ENCODE measurements at places on chromosomes 5 and 9.

DNA sequence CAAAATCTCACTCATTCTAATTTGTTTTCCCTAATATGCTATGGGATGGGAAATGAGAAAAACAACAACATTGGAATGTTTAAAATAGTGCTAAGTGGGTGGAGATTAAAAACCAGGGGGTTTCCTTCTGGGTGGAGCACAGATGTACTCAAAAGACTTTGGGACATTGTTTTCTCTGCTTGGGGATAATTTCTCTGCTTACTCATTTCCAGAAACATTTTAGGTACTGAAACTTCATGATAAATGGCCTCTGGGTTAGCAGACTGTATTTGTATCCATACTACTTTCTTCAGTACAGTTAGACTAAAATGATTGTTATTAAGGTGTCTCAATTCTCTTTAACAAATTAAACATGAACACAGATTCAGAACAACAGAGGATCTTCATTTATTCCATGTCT, 17.4 kb downstream of the ELOVL7 start:
- DNase-seq: no peak

GRCh38 chr9:113568571-113569321, 105.2 kb downstream of the RGS3 start:
- DNase-seq: no peak

GRCh38 chr9:92668746-92669526, 995 bp downstream of the IPPK start:
- DNase-seq: peak; percentile 62

DNA sequence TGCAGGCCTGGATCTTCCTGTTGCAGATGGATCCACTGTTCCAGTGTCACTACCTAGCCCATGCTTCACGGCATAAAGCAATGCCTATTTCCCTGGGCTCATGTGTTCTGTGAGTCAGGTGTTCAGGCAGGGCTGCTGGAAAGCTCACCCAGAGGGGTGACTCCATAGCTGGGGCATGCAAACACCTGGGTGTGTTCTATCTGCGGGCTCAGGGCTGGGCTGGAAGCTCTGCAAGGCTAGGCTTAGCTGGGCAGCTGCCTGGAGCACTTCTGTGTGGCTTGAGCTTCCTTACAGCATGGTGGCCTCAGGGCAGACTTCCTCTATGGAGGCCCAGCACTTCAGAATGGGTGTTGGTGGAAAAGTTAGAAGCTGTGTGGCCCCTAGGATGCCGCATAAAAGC, 139.9 kb downstream of the GADD45G start:
- no peak for DNase-seq

GRCh38 chr9:113941056-113941455, 64.9 kb downstream of the ZNF618 start:
- no peak for DNase-seq

DNA sequence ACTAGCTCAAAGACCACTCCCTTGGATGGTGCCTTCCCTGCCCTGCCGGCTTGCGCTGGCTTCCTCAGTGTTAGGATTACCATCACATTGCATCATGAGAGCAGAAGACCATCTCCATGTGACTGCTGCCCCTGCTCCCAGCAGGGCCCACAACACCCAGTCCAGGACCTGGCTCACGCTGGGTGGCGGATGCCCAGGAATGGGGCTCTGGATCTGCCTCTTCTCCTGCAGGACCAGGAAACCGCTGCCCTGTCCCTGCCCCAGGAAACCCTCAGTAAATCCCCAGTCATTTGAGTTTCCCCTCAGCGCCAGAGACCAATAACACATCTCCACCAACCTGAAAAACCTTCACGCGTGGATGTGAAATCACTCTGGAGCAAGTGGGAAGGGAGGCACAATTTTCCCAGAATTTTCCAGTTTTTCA, 3.3 kb upstream of the RNF44 start:
- DNase-seq: no peak

DNA sequence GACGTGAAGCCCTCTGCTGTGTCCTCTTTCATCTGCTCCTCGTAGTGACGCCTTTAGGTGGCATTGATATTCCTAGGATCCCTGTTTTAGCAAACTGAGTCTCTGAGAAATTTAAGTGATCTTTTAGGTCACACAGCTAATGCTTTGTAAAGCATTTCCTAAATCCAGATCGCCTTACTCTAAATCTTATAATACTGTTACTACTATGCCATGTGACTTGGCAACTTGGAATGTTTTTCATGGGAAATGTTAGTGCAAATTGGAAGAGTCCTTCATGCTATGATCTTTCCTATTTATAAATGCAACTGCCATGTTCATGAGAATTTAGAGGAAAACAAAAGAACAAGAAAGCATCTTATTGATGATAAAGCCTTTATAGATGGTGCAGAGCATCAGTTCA, 212.2 kb downstream of the TRIO start:
- no peak for DNase-seq

GRCh38 chr5:154999865-155000264, 13.7 kb upstream of the KIF4B start:
- no peak for DNase-seq

DNA sequence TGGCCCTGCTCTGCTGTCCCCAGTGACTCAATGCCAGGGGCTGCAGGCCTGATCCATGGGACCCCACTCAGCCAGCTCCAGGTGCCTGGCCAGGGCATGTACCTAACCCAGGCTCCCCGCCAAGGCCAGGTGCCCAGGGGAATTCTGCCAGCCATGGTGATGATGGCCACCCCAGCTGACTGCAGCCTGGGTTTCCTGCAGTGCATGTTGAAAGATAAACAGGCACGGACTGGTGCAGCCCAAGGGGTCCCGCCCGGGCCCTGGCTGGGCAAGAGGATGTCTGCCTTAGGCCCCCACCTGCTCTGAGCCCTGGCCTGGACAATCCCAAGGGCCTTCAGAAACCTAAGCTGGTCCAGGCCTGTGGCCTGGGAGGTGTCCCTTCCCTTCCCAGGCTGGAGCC, 1.2 kb downstream of the ABCA2 start:
- no peak for DNase-seq

GRCh38 chr5:68305223-68305870, 89.8 kb downstream of the PIK3R1 start:
- no peak for DNase-seq

DNA sequence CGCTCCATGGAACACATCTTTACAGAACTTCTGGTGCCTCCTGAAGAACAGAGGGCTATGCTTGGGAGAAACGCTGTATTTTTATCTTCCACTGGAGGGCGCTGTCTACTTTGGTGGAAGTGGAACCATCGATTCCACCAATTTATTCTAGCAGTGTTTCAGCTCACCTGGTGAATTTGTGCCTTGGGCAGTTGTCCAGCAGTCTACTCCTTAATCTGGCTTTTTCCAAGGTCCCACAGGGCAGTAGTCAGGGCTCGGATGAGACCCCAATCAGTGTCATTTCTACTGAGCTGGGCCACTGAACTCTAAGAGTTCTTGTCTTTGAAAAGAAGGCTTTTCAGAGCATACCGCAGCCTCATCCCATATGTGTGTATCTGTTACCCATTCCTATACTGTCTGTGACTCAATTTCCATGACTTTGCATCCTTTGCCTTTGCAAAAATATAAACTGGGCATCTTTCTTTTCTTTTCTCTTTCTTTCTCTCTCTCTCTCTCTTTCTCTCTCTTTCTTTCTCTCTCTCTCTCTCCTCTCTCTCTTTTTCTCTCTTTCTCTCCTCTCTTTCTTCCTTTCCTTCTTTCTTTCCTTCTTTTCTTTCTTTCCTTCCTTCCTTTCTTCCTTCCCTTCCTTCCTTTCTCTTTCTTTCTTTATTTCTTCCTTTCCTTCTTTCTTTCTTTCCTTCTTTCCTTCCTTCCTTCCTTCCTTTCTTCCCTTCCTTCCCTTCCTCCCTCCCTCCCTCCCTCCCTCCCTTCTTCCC, 138.4 kb upstream of the ZNF618 start:
- DNase-seq: peak; percentile 78

- DNase-seq: no peak
Measured at GRCh38 chr5:150505041-150505511, 2.9 kb upstream of the NDST1 start.

- no peak for DNase-seq
Measured at GRCh38 chr5:92801911-92802310, 779.1 kb downstream of the NR2F1-AS1 start.

DNA sequence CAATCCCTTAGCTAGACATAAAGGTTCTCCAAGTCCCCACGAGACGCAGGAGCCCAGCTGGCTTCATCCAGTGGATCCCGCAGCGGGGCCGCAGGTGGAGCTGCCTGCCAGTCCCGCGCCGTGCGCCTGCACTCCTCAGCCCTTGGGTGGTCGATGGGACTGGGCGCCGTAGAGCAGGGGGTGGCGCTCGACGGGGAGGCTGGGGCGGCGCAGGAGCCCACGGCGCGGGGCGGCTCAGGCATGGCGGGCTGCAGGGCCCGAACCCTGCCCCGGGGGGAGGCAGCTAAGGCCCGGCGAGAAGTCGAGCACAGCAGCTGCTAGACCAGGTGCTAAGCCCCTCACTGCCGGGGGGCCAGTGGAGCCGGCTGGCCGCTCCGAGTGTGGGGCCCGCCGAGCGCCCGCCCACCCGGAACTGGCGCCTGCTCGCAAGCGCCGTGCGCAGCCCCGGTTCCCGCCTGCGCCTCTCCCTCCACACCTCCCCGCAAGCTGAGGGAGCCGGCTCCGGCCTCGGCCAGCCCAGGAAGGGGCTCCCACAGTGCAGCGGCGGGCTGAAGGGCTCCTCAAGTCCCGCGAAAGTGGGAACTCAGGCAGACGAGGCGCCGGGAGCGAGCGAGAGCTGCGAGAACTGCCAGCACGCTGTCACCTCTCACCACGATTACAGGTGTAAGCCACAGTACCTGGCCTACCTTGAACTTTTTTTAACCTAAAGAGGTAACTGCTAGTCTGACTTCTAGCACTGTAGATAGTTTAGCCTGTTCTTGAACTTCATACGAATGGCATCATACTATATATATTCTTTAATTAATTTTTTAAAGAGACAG, 35.5 kb downstream of the PTGS1 start:
- DNase-seq: no peak

DNA sequence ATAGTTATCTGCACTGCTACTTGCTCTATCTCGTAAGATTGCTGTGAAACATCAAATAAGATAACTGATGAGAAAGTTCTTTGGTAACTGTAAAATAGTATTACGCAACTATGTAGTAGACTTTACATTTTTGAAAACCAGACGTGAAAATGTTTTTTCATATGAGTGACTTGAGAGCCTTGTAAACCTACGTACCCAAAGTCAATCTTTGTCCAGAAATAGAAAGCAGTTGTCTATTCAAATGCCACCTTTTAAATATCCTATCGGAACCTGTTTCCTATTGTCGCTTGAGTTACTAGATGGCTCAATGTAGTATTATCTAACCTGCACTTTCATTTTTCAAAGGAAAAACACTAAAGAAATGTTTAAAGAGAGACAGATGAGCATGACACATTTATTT, 1.6 kb downstream of the FNIP1 start:
- peak; percentile 54 for DNase-seq

GRCh38 chr5:65893749-65894430, 32.5 kb upstream of the ERBIN start:
- DNase-seq: no peak

DNA sequence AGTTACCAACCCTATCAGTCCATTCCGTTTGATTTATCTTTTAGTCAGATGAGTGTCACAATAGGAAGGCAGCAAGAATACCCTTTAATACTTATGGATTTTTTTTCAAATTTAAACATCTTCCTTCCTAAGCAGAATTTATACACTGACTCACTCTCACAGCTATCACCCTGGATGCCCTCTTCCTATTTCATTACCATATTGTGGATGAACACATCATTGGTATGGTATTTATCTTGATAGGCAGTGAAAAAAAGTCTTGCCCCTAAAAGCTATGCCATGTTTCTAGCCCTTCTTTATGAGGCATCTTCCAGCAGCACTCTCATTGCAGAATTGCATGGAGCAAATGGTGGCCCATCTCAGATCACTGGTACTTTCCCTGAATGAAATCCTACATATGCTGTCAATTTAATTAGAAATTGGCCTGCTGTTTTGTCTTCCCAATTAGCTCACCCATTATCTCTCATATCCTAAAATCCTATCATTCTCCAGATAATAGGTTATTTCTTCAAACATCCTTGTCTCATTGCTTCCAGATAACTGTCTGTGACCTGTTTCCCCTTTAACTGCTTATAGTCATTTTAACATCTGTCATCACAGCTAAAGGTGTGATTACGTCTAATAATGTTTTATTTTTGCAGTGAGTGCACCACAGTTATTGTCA, 433.5 kb upstream of the POU5F2 start:
- no peak for DNase-seq

DNA sequence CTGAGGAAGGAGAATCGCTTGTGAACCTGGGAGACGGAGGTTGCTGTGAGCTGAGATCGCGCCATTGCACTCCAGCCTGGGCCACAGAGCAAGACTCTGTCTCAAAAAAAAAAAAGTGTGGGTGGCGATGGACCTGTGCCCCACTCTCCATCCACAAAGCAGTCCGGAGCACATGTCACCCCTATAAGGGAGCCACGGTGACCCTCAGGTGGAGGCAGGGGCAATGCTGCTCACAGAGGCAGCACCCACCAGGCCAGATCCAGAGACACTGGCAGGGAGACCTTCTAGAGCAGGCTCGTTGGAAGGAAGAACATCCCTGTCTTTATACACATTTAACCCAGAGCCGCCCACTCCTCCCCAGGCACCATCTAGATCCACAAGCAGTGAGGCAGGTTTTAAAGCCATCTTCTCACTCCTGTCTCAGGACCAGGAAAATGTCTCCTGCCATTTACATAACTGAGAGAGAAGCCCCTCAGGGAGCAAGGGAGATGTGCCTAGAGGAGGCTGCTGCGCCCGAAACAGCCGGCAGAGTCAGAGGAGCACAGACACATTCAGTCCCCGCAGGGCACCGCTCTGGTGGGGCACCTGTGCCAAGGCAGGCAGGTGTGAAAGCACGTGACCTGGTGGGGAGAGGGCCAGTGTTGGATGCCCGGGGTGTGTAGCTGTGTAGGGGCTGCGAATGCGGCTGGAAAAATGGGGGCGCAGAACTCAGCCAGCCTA, 31.6 kb upstream of the ADAMTS2 start:
- no peak for DNase-seq

GRCh38 chr5:154562244-154562880, 84.3 kb upstream of the HAND1 start:
- DNase-seq: no peak

- DNase-seq: no peak
Measured at GRCh38 chr9:99004717-99005460, 61.2 kb downstream of the COL15A1 start.

DNA sequence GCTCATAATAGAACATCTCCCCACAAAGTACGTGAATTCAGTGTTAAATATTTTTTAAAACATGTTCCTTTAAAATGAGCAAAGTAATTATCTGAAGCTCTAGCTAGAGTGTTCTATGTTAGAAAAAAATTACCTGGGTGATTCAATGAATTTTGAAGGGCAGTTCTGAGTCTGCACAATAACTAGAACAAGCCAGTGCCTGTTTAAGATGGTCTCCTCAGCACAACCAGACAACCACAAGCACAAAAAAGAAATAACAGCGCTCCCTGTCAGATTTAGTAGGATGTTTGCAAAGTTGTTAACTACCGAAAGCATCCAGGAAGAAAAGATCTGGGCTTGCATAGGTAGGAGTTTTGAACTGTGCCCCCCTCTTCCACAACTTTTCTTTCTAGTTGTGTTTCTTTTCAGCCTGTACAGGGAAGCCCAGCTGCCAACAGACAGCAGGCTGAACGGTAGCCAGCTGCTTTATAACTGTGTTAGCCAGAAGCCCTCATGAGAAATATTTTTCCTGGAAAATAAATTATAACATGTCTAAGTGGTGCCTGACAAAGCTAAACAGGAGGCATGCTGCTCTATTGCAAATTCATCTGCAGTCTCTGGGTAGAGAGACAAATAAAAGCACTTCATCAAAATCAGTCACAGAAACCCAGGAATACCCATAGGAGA, 1026.9 kb downstream of the MAT2B start:
- DNase-seq: no peak

All from hematopoietic multipotent progenitor cell treated with erythropoietin and hydrocortisone succinate and interleukin-3 and kit ligand, for 6 days (in vitro differentiated cells).